ENCODE measurements at places on chromosomes 11 and 22. TPM values are rescaled to one million over a fixed set of nuclear protein-coding genes. Genes with fewer than 3 reads are reported as not detected.

DNA sequence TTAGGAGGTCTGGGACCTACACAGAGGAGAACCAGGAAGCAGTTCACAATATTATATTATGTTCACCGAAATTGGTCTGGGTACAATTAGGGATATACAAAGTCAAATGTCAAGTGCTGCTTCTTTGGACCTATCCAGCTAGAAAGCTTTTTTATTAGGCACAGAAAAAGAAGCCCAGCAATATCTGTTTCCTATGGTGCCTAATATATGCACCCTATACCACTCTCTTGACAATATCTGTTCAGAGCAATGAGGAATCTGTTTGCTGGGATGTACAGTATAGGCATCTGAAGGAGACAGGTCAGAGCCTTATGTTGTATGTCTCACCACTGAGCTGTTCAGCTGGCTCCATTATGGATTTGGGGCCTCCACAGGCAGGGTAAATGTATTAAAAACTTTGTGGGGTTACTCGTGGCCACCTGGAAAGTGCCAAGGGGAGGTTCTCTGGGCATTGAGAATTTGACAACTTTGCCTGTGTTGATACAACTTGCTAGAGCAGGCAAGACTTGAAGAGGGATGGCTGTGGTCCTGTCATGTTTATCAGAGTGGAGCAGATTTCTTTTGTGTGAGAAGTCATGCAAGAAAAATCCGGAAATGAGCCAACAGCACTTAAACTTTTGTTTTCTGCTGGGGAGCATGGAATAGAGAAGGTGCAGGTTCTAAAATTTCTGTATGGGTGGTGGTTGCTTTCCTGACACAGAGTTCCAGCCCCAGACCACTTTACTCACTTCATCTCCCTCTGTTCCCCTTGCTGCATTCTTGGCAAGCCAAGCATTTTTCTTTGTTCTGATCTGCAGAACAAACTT lies 10.1 kb downstream of the STIM1 start:
- H3K27me3 ChIP-seq = no peaks in the 10 kb centered on the region
- no peak for DNase-seq
- H3K36me3 ChIP-seq = no peaks in the 10 kb centered on the region

DNA sequence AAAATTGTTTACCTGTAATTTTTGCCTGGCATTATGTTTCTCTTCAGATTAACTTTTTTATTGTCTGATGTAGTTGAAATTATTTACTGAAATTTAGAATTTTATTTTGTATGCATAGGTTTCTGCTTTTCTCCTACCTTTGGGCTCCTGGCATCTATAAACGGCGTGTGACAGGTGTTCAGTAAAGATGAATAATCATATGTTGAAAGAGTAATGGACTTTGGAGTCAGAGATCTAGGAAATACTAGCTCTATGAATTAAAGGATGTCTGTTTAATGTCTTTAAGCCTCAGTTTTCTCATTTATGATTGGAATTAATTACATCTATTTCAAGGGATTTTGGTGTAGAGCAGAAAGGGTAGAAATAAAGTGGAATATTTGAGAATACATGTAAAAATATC lies 7.2 kb upstream of the ANGPTL5 start:
- no peaks in the 10 kb centered on the region for H3K27me3 ChIP-seq
- H3K4me3 ChIP-seq = no peak overlapping the region
- H3K36me3 ChIP-seq = no peaks in the 10 kb centered on the region
- no peak overlapping the region for H3K27ac ChIP-seq
- no peak for DNase-seq
- no peaks in the 10 kb centered on the region for H3K4me1 ChIP-seq

A4GALT gene
- 40.8 TPM for total RNA-seq

PLAAT5 gene
- total RNA-seq = 4.0 TPM

Measured in right atrium auricular region (tissue), 2 donors.